ENCODE measurements at places on chromosomes 4 and X.

DNA sequence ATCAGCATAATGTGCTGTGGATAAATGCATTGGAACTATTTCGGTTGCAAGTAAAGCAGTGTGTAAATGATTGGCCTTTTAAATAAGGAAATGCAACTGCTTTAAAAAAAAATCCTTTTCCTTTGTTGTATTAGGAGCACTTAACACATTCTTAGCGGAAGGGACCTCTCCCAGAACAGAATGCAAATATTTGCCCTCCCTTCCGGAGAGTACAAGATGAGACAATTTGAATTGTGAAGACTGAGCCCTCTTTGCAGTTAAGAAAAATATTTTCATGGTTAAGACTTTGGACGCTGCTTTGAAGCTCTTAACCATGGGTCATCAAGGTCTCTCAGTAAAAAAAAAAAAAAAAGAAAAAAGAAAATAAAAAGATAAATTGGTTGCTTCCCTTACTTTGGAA is 9.5 kb upstream of the NOX1 start:
- no peak for DNase-seq

- no peak for DNase-seq
These were observed 218.5 kb upstream of the LNX1 start for GRCh38 chr4:53809816-53810215.

DNA sequence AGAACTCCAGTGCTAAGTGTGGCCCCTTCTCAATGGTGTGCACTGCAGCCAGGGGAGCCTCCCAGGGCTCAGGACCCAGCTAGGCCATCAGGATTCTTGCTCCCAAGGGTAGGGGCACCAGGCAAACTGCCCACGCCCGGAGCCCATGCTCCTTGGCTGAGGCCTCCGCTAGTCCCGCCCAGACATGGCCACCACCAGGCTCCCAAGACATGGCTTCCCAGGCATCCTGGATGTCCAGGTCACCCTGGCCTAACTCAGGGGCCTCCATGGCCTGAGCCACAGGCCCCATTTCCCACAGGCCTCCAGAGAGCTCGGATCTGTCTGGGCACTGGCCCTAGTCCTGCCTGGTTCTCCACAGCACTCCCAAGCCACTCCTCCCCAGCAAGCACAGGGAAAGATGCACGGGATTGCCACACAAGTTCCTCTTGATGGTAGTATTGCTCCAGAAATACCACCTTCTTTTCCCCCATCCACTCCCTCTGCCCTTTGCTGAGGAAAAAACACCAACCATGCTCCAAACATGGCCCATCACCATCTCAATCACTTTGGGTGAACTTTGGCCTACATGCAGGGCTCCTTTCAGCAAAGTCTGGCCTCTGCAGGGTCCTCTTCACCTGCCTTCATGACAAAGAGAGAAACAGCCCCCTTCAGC is 274.7 kb upstream of the AGTR2 start:
- DNase-seq = no peak

- no peak for DNase-seq
These were observed 28.9 kb upstream of the TLL1 start for GRCh38 chr4:165844161-165844560.

DNA sequence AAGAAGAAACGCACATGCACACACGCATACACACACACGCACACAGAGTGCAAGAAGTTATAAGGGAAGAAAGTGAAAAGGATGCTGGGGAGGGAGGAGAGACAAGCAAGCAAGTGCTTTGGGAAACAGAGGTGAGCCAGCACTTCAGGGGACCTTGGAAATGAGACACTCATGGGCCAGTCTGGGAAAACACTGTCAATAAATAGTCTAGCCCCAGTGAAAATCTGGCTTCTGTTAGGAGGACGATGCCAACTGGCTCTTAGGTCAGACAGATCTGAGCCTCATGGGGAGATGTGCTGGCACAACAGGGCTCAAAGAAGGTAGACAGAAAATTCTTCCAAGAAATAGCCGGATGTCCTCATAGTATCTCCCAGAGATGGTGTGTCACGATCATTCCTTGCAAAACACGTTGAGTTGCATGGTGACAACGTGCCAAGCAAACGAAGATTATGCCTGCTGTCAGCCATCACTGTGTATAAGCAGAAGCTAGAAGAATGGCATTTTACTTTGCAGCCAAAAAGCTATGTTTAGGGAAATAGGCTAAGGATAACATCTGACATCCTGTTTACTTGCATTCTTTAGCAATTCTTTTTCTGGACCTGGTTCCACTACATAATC is 557 bp upstream of the ARHGEF6 start:
- DNase-seq = no peak

DNA sequence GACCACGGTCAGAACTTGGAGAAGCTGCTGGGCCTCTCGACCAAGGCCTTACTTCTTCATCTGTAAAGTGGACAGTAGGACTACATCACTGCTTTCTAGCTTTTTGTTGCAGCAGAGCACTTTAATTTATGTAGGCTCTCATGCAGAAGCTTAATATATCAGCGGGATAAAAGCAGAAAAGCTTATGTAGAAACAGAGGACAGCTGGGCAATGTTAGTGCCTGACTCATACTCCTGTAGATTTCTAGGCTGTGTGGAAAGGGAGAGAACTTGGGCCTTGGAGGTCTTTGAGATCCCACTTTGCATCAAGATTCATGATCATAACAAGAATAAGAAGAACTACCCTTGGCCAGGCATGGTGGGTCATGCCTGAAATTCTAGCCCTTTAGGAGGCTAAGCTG is 91.2 kb downstream of the ARHGAP10 start:
- no peak for DNase-seq

GRCh38 chr4:128354205-128354821 is 66.7 kb upstream of the PGRMC2 start:
- DNase-seq = no peak

DNA sequence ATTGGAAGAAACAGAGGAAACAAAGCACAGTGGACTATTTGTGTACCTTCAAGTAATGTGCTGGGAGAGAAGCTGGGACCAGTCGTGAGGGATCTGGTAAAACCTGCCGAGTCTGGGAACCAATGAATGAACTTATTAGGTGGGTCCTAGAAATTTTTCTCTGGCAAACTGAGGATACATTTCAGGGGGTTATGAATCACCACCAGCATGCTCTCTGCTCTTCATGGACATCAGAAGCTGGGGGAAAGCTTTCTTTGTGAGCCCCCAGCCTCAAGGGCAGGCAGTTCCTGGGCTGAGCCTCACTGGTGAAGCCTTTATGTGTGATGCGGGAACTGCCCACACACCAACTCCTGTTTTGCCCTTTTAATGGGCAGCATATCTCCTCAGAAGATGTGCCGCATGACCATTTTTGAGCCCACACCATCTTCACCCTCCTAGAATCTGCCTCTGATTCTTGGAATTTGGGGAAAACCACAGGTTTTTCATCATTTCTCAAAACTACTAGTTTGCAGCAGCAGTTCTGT is 95.4 kb upstream of the ENPP6 start:
- no peak for DNase-seq

DNA sequence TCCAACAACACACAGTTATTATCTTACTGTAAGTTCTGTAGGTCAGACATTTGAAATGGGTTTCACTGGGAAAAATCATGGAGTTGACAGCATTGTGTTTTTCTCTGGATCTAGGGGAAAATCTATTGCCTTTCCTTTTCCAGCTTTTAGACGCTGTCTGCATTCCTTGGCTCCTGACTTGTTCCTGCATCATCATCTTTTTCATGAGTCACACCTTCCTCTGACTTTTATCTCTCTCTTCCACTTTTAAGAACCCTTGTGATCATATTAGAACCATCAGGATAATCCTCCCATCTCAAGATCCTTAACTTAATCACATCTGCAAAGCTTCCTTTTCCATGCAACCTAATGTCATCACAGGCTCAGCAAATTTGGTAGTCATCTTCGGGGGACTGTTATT is 1454.8 kb downstream of the RPA4 start:
- DNase-seq = no peak

DNA sequence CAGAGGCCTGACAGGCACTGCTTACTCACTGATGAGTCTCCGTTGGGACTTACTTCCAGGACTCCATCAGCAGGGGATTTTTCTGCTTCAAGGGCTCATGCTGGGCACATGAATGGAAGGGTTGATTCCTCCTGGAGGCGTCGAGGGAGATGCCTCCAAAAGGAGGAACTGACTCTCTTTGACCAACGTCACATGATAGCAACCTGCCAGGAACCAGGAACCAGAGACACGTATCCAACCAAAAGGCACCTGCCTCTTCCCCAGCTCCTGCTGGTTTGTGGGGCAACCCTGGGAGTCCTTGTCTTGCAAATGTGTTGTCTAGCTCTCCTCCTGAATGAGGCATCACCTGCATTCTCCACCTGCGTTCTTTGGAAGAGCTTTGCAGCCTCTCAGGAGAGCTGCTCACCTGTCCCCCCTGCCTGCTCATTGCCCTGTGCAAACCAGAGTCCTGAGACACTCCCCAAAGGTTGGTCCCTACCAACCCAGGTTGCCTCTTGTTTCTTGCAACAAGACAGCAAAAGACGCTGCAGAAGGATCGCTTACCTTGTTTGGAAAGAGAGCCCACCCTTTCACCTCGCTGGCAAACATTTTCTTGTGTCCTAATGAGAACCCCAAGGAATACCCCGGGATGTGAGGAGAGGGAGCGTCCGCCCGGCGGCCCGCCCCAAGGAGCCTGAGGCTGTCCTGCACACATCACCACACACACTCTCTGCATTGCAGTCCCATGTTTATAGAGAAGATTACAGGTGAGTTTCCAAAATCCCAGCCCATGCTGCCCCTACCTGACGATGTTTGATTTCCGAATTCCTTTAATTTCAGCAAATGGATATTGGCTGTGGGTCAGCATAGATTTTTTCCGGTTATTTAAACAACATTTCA is 30.5 kb upstream of the SHOX start:
- no peak for DNase-seq

DNA sequence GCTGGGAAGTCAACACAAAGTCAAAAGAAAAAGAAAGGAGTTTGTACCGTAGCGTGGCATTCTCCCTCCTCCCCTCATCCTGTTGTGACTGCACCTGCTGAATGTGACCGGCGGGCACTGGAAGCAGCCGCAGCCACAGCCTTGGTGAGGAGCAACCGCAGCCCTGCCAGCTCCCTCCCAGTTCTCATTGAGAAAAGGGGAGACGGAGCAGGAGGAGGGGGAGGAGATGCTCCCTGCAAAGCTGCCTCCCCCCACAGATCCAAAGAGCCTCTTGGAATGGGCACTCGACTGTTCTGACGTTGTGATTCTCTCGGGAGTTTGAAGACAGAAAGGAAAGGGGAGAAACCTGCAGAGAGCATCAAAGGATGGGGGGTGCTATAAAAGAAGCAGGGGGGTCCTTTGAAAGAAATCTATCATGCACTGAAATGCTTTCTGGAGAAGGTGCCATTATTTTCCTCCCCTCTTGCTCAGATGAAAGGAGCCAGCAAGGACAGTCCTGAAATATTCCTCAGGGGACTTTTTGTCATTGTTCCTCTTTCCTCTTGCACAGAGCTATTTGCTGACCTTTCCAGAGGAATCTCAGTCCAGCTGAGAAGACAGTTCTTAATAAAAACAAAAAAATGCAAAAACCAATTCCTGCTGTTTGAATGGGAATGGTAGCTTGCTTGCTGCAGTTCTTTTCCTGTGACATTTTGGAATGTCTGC is 429.7 kb downstream of the MAPK10 start:
- no peak for DNase-seq

GRCh38 chr4:7167706-7168105 is 24.6 kb upstream of the SORCS2 start:
- no peak for DNase-seq

- no peak for DNase-seq
These were observed 525.3 kb upstream of the MAGEB2 start for GRCh38 chrX:29690061-29690460.

- DNase-seq = no peak
These were observed 27.1 kb upstream of the STX18 start for GRCh38 chr4:4568806-4569427.

GRCh38 chr4:93199492-93199891 is 629.1 kb upstream of the ATOH1 start:
- no peak for DNase-seq

DNA sequence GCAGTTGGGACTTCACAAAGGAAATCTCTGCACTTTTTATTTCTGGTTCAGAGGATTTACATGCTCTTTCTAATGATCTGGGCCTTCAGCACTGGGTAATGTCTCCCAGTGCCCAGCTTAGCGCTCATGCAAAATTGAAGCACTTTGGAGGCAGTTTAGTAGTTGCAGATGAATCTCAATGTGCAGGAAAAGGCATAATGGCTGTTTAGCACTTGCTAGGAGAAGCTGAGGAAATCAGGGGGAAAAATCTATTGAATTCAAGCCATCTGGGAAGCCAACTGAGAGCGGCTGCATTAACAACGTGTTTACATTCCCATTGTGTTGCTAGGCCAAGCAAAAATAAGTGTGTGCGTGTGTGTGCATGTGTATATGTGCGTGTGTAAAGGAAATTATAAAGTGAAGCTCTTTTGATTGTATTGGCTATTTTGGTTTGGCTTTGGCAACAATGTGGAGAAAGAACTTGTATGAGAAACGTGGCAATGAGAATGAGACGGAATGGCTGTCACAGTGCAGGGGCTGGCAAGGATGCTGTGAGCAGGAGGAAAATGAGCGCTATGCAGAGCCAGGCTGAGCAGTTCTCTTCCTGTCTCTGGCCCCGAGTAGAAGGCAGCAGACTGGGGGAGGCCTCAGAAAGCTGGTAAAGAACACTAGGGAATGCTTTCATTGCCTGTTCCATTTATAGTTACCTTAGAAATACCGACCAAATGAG is 231.5 kb downstream of the UNC5C start:
- no peak for DNase-seq

- DNase-seq = no peak
These were observed 121.2 kb downstream of the MANBA start for GRCh38 chr4:102639598-102639997.

GRCh38 chr4:162706051-162706450 is 460.6 kb downstream of the NAF1 start:
- no peak for DNase-seq

- no peak for DNase-seq
These were observed 24.8 kb downstream of the NHSL2 start for GRCh38 chrX:71935476-71935875.

DNA sequence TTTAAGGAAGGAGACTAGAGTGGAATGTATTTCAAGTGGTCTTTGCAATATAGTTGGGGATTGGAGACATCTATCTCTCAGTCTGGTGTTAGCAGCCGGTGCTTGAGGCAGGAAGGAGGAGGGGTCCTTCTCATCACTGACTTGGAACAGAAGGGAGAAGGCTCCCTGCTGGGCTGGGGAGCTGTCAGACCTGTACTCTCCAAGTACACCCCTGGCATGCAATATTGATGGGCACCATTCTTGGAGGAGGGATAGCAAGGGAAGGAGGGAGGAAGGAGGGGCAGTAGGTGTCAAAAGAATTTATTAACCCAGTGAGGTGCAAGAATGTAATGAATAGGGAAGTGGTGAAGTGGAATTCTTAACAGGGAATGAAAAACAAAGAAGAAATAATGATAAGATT is 338.8 kb downstream of the UNC5C start:
- no peak for DNase-seq

GRCh38 chr4:140935254-140935653 is 179.1 kb upstream of the TBC1D9 start:
- DNase-seq = no peak

- DNase-seq = no peak
These were observed 34.9 kb downstream of the SYTL5 start for GRCh38 chrX:38041237-38041636.

Measured in stimulated activated CD4-positive, alpha-beta T cell treated with anti-CD3 and anti-CD28 coated beads, Interleukin-1b, Interleukin-23, amount 100 ng/mL, for 24 hours (primary cell).